ENCODE measurements at places on chromosomes 2 and 18.

DNA sequence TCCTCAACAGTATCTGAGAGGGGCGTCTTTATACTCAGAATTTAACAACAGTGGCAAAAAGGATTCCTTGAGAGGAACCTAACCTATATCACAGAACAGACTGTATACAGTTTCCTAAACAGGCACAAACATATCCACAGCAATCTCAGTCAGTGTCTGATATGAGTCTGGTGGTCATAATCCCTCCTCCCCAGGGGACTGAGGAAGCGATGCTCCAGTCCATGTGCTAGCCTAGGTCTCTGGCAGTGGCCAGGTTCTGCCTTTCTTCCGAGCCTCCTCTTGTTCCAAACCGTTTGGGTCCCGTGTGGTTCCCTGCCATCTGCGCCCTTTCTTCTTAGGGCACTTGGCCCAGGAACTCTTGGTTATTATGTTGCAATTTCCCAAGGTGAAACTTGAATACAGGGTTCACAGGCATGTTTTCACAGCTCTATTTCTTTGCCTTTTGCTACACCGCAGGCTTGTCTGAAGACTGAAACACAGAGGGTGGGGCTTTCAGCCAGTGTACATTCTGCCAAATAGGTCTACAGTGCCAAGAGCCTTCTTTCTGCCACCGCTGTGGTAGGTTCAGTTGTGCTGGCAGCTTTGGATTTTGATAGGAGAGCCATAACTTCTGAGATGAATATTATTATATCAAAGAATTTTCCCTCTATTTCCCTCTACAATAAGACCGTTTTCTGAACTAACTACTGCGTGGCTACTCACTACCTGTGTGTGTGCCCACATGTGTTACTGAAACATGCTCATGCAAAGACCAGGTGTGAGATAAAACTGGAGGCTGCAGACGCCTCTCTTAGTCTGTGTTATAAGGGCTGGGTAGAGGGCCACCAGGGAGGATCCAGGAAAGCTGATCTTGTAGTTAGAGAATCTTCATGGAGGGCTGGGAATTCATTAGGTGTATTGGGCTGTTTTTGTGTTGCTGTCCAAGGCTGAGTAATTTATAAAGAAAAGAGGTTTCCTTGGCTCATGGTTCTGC lies 75.0 kb upstream of the HAAO start:
- DNase-seq = no peak

DNA sequence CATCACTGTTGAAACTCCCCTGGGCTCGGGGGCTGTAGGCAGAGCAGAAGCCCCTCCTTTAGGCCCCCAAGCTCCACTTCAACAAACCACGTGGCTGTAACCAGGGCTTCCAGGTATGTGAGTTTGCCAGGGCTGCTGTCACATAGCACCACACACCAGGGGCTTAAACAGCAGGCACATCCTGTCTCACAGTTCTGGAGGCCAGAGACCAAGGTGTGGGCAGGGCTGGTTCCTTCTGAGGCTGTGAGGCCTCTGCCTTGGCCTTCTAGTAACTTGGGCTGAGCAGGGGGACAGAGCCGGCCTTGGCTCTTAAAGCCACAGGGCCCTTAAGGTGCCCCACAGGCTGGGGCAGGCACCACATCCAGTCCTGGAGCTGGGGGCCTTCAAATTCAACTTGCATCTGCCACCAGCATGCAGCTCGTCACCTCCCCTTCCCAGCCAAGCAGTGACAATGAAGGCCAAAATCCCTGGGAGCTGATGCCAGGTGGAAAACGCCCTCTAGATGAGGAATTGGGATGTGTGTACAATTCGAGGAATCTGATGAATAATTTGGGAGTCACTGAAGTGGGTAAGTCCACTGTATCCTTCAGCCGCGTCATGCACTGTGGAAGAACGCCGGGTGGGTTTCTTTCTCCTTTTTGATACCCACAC lies 104.2 kb upstream of the ODC1 start:
- no peak for DNase-seq

DNA sequence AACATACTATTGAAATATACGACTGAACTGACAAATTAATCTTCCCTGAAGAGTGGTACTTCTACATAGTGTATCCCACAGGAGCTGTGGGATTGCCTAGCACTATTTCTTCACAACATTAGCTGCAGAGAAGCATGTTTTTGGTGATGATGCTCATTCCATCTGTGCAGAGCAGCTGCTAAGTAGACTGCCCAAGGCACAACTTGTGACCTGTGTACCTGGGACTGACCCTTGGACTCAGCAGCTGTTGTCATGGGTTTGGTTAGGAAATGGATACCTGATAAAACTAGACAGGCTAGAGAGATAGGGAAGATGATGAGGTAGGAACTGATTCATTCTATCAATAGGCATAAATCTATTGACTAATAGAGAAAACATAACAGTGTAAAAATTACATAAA lies 1204.0 kb downstream of the DSC3 start:
- DNase-seq = no peak

- DNase-seq = peak; percentile 21
Observed at GRCh38 chr2:24049485-24050021, at the start of gene FKBP1B. FKBP1B (plus strand) TSS chr2:24049741; CDS start chr2:24049850, 109 bp downstream.

DNA sequence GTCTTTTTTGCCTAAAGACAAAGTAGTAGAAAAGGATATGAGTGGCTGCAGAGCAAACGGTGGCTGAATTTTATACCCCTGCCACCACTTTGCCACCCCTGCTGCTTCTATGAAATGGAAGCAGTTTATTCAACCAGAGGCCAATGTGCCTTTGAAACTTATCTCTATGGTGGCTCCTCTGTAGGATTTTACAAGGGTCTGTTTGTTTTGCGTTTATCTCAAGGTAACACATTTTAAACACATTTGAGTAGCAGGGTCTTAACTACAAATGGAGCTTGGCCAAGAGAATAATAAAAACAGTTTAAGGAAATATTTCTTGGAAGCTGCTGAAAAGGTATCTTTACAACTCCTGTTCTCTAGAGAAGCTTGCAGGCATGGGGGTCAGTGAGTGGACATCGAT lies 6.1 kb downstream of the ALLC start:
- no peak for DNase-seq

- no peak for DNase-seq
Observed at GRCh38 chr2:238720232-238720672, 127.6 kb upstream of the TWIST2 start.

- DNase-seq = no peak
Observed at GRCh38 chr2:149490296-149490695, 97.3 kb downstream of the MMADHC start.

DNA sequence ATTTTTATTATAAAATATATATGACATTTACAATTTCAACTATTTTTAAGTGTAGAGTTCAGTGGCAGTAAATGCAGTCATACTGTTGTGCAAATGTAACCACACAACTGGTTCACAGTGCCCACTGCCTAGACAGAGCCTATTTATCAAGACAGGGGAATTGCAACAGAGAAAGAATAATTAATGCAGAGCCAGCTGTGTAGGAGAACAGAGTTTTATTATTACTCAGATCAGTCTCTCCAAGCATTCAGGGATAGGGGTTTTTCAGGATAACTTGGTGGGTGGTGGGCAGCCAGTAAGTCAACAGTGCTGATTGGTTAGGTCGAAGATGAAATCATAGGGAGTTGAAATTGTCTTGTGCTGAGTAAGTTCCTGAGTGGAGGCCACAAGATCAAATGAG lies 200.3 kb downstream of the NYAP2 start:
- DNase-seq = no peak

GRCh38 chr2:237184192-237184918 lies 98.7 kb downstream of the COPS8 start:
- DNase-seq = no peak

GRCh38 chr2:82789851-82790205 lies 1669.3 kb downstream of the SUCLG1 start:
- no peak for DNase-seq

DNA sequence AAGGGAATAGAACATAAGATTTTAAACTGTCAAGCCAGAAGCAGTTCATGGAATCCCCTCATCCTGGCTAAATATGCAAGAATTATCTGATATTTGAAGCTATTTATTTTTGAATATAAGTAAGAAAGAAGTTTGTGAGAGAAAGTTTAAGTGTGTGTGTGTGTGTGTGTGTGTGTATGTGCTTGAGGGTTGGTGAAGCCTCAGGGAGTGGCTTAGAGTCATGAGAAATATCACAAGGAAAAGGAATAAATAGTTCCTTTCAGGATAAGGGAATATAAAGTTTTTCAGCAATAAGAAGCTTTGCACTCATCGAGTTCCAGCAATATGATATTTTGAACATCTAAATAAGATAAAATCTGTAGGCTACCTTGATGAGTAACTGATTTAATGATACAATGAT lies 359.6 kb downstream of the MEIS1 start:
- DNase-seq = no peak

- DNase-seq = no peak
Observed at GRCh38 chr18:25062720-25063119, 289.2 kb downstream of the ZNF521 start.

- DNase-seq = no peak
Observed at GRCh38 chr2:112995346-112995920, 9.8 kb upstream of the IL36A start.

DNA sequence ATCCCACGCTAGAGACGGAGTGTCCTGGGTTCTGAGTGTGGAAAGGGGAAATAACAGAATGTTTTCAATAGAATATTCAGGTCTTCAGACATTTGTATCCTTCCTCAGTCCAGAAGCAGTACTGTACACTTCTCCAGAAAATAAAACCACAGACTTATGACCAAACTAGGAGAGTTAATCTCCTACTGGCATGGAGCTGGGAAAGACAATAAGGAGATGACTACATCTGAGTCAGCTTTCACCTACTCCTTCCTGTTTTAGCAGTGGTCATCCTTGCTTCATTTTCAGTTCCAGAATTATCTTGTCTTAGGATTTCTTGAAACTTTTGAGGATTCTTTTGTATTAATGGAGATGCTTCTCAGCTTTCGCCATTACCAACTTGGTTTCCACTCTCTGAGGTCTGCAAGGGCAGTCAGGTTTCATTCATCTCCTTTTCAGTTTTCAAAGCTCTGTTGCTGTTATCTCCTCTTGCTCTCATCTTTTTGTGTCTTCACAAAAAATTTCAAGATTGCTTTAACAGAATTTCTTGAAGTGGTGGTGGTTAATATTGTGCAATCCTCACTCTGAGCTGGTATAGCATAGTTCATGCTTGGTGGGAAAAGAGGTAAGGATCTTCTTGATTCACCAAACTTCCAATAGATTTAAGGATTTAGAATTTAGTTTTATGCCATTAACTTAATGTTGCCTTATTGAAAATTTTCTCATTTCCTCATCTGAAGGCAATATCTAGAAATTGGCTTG lies 23.7 kb upstream of the NR4A2 start:
- no peak for DNase-seq

DNA sequence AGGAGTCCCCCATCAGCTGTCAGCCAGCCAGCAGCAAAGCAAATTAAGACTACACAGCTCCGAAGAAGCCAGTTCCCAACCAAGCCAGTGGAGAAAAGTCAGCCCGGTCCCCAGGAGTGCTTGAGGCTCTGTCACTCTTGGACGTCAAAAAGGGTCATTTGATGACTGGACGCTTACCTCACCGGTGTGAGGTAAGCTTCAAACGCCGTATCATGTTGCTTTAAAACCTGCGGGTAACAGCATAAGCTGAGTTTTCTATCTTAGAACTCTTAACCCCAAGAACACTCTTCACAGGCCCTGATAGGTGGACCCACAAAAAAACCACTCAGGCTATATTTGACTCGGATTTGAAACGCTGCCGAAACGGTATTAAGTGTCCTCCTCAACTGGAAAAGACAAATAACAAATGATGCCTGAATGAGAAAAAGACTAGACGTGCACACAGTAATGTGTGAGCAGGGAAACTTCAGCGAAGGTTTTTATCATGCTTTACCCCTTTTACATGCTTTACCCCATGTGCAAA lies 682 bp upstream of the LNPK start:
- no peak for DNase-seq

GRCh38 chr2:61961231-61961901 lies 55.9 kb downstream of the COMMD1 start:
- DNase-seq = no peak

DNA sequence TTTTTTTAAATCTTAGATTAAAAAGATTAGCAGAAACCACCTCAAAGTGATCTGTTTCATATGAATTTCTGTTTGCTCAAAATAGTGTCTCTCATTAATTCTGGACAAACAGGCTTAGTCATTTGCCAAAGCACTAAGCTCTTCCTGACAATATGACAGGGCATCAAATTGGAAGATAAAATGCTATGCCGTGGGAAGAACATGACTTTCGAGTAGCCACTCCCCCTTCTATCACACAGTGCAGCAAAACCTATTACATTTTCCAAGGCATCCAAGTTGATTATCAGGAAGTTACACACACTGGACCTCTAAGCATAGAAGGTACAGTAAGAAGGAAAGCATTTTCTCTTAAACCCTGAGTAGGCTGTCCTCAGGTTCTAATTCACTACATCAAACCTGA lies 89.5 kb downstream of the STK39 start:
- no peak for DNase-seq

- DNase-seq = no peak
Observed at GRCh38 chr2:236117401-236117800, 50.8 kb downstream of the GBX2 start.

DNA sequence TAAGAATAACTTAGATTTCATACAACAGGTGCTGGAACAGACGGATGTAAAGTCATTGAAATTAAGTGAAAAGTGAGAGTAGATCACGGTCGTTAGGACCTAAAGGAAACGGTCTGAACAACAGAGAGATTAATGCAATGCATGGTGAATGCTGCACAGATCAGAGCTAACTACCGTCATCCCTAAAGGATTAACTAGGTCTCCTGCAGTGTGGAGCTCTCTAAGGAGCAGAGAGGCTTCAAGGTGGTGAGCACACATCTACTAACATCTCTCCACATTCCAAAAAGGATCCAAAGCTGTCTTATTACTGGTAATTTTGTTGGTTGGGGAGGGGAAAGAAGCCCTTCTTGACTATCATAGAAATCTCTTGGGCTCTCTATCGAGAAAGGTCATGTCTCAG lies 75.3 kb downstream of the CABYR start:
- DNase-seq = no peak

DNA sequence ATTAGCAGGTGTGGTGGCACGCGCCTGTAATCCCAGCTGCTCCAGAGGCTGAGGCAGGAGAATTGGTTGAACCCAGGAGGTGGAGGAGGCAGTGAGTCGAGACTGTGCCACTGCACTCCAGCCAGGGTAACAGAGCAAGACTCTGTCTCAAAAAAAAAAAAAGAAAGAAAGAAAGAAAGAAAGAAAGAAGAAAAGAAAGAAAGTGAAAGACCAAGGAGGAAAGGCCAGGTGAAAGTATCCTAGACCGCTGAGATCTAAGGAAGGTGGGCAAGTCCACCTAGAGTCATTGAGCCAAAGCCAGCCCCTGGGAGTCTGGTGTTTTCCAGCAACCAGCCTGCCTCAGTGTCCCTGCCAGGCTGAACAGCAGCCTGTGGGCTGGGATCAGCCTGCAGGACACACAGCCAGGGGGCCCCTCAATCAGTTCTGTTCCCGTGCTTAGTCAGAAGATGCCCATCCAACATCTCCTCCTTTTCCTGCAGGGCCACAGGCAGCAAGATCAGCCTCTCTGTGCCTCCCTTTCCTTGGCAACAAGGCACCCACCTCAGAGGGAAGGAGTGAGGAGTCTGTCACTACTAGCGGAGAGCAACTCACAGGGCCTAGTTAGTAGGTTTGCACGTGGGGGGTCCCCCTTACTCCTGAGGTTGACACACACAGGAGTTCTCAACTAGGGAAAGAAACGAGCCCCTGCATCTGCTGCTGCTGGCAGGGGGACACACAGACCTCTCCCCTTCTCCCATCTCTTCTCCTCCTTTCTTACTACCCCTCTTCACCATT lies 64.1 kb downstream of the SMAD7 start:
- no peak for DNase-seq

Measured in stimulated activated CD8-positive, alpha-beta memory T cell treated with anti-CD3 and anti-CD28 coated beads, Interleukin-4, amount 100 ng/mL, for 4 hours (primary cell).